ENCODE measurements at places on chromosomes 4 and X.

- DNase-seq, result no peak
Measured at GRCh38 chrX:19723427-19723826, 164.0 kb downstream of the SH3KBP1 start.

DNA sequence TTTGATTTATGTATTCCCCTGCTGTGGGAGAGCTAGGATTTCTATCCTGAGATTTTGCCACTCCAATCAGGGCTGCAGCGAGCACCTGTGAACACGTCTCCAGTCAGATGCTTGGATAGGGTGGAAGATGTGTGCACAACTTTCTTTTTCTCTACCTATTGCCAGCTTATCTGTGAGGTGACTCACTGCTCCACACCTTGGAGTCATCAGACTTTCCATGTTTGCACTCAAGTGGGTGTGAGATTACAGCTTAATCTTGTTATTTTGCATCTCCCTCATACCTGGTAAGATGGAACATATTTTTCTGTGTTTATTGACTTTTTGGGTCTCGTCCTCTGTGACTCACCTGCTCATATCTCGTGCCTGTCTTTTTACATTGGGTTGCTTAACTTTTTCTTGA is 32.2 kb downstream of the PSAPL1 start:
- DNase-seq, result no peak

DNA sequence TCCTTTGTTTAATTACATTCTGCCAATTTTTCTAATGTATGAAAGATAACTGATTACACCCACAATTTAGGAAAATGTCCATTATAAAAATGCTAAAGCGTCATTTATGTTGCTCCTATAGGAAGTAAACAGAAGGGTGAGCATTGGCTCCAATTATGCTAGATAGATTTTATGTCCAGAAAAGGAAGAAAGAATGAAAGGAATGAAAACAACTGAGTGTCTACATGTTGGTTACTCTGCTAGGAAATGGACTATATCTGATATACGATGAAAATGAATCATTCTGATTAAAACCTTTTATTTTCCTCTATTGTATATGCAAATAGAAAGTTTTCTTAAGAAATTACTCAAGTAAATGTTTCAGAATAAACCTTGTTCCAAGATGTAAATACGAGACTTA is 1.6 kb downstream of the ENAM start:
- DNase-seq, result no peak

DNA sequence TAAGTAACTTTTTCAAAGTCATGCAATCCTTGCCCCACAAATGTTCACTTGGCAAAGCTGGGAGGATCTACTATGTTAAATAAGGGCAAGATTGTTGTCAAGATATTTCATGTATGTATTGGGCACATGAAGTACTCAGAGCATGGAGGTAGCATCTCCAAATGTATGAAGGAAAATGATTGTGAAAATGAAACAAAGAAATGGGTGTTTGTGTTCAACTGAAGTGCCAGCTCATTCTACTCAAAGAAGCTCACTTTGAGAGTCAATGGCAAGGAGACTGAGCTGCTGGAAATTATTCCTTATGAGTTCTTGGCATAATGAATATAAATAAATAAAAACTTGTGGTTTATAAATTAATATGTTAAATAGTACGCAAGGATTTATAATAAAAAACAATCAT is 124.5 kb upstream of the ARSJ start:
- DNase-seq, result no peak

DNA sequence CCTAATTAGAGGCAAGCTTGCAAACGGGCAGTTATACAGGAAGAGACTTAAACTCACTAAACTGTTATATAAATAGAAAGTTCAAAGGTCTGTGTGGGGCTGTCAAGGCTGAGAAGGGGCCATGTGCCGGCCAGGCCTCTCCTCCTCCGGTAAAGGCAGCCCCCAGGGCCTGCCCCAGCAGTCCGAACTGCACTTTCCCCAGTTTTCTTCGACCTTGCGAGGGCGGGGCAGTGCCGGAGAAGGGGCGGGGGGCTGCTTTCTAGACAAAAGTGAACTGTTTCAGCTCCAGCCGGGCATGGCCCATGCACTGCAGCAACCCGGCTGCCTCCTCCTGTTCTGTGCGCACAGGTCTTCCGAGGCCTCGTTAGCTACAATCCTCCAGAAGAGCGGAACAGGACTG is 4.1 kb downstream of the AFF2 start:
- DNase-seq, result no peak

DNA sequence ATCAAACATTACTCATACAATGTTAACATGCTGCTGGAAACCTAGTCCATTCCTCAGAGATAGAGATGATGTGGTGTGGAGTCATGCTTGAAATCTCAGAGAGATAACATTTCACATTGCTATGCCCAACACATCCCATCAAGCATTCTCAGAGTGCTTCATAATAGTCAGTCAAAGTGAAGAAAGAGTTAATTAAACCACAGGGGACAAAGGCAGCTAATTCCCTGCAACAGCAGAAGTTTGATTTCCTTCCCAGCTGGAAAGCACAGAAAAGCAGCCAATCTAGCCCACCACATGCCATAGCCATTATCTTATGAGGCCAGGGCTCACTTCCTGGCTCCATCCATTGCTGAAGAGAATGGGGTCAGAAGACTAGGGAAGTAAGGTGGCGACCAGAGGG is 8.9 kb downstream of the KDR start:
- DNase-seq, result no peak

DNA sequence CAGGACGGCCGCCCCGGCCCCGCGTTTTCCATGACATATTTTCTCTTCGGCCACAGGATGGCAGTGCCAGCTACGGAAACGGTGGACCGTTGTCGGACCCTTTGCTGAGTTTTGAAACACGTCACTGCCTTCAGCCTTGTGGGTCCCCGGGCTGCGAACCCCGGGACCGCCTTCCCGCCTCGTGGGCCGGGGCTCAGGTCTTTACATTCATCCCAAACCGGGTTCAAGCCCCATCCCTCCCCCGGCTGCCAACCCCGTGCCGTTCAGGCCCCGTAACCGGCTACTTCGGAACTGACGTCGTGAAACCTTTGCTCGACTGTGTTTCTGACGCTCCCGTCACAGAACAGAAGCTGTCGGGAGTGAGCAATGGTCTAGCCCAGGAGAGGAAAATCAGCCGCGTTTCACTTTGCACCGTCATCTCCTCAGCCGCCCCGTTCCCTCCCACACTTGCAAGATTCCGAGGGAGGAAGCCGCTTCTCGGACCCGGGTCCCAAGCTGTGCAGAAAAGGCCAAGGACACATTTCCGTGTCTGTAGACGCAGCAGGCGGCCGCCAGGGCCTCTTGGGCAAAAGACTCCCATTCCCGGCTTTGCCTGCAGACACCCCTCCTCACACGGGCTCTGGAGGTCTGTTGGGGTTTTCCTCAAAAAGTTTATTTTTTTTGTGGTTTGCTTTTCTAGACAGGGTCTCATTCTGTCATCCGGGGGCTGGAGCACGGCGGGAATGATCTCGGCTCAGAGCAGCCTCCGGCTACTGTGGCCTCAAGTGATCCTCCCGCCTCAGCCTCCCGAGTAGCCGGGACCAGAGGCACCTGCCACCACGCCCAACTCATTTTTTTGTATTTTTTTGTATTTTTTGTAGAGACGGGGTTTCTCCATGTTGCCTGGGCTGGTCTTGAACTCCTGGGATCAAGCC is 41.4 kb upstream of the PPP2R3B start:
- no peak for DNase-seq

- no peak for DNase-seq
Measured at GRCh38 chrX:129714581-129714980, 24.2 kb upstream of the XPNPEP2 start.

DNA sequence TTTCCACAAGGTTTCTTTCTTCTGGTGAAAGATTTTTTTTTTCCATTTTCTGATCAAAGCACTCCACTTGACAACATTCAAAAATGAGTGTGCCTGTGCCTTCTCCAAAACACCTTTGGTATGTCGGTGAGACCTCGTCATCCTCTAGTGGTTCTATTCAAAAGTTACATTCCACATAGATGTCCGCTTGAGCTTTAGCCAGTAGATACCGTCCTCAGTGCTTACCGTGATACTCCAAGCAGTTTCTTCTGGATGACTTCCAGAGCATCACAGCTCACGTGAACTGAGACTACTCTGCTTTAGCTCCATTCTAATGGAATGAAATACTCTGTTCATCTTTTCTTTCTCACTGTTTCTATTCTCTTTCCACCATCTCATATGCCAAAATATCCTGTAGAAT is 38.2 kb upstream of the VEGFC start:
- no peak for DNase-seq

- DNase-seq, result no peak
Measured at GRCh38 chr4:10984815-10985214, 300.2 kb upstream of the CLNK start.

DNA sequence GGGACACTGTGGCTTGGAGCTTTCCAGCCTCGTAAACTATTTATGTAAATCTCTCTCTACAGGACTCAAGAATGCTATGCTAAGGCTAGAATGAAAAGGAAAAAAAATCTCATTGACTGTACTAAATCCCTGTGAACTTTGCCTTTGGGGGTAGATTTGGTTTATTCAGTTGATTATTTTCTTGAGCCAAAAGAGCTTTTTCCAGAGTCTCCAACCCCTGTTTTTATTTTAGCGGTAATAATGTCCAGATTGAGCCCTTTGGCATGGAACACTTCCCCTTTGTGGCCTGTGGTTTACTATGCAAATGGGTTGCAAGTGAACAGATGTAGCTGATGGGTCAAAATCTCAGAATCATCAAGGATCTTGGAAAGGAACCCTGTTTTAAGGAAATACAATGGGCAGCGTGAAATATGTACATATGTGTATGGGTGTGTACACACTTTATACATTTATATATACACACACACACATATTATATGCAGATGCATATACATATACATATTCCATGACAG is 72.9 kb downstream of the FAM9B start:
- no peak for DNase-seq

- DNase-seq, result no peak
Measured at GRCh38 chrX:119636419-119636818, 30.2 kb upstream of the NKRF start.

GRCh38 chrX:55356609-55357008 is 91.9 kb upstream of the PAGE3 start:
- DNase-seq, result no peak

- DNase-seq, result no peak
Measured at GRCh38 chr4:31187979-31188378, 467.8 kb downstream of the PCDH7 start.

GRCh38 chrX:40945361-40945713 is 139.9 kb upstream of the USP9X start:
- no peak for DNase-seq

GRCh38 chr4:41437111-41437536 is 100.8 kb upstream of the LIMCH1 start:
- DNase-seq, result no peak

- DNase-seq, result no peak
Measured at GRCh38 chr4:120052856-120053255, 13.8 kb downstream of the MAD2L1 start.

DNA sequence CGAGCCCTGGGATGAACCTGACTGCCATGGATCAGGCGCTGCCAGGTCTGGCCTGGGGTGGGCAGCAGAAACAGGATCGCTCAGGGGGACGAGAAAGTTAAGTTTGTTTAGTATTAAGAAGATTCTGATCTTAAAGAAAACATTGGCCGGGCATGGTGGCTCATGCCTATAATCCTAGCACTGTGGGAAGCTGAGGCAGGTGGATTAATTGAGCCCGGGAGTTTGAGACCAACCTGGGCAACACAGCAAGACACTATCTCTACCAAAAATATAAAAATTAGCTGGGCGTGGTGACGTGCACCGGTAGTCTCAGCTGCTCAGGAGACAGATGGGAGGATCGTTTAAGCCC is 696 bp upstream of the FLNA start:
- no peak for DNase-seq

DNA sequence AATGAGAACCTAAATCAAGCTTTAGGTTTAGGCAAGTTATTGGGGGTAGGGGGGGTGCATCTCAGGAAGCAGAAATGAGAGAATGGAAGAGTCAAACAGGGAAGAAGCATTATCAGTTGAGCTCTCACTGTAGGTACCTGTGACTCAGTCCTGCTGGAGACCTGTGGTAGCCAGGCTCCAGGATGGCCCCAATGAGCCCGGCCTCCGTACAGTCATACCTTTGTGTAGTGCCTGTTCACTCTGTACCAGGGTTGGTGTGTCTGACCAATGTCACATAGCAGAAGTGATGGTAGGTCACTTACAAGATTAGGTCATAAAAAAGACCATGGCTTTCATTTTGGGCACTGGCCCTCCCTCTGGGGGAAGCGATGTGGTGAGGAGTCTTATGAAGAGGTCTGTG is 45.3 kb upstream of the NMU start:
- no peak for DNase-seq

GRCh38 chrX:117972711-117973109 is 143.9 kb downstream of the KLHL13 start:
- no peak for DNase-seq

- no peak for DNase-seq
Measured at GRCh38 chrX:44569122-44569521, 26.5 kb upstream of the FUNDC1 start.

DNA sequence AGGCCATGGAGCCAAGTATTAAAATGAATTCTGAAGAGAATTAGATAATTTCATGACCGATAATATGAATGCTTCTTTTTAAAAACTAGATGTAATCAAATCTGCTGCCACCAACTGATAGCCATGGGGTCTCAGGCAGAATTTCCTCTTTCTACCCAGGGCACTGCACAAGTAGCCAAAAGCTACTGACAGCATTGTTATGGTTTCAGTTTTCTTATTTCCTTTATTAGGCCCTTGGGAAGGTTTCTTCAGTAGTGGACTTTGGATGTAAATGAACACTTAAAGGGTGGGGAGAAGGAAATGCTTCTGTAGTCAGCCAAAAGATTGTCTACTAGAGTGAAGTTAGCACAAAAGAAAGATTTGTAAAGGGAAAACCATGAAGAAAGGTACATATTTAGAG is 686.0 kb downstream of the ADGRL3 start:
- no peak for DNase-seq

DNA sequence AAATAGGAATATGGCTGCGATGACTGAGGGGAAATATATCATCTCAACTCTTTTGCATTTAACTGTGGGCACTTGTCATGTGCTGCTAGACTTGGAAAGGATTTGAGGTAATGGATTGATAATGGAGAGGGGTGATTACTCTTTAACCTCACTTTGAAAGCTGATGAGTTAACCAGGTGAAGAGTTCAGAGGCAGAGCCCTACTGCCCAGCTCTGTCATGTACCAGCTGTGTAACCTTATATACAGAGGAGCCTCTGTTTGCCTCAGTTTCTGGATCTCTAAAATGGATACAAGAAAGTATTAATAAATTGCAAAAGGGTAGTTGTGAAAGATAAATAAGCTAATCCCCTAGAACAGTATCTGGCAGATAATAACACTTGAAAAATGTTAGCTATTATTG is 51.5 kb downstream of the WDR19 start:
- DNase-seq, result no peak
